ENCODE measurements at places on chromosomes 1 and 21.

GRCh38 chr1:234826352-234826751 lies 216.4 kb upstream of the IRF2BP2 start:
- no peak for DNase-seq

DNA sequence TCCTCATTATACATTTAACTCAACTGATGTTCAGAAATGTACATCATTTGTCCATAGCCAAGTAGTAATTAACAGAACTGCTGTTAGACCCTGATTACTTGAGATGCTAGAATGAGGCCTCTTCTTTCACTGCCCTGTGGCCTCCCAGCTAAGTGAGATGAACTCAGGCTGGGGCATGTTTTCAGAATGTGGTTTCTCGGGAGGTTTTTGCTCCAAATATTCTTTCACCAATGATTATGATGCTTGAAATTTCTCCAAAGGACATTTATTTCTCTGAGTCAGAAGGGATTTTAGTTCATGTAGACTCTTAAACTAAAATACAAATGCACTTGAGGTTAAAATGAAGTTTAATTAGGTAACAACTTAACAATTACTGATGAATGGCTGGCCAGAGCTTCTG lies 34.6 kb upstream of the ADAMTS5 start:
- DNase-seq: no peak

GRCh38 chr1:67880056-67880601 lies 46.9 kb upstream of the GNG12 start:
- DNase-seq: peak; percentile 66

GRCh38 chr1:221998186-221998612 lies 256.3 kb upstream of the DUSP10 start:
- peak; percentile 55 for DNase-seq

- DNase-seq: no peak
Observed at GRCh38 chr1:156942176-156942575, 21.7 kb downstream of the LRRC71 start.

- no peak for DNase-seq
Observed at GRCh38 chr1:938711-939489, 15.2 kb downstream of the SAMD11 start.

DNA sequence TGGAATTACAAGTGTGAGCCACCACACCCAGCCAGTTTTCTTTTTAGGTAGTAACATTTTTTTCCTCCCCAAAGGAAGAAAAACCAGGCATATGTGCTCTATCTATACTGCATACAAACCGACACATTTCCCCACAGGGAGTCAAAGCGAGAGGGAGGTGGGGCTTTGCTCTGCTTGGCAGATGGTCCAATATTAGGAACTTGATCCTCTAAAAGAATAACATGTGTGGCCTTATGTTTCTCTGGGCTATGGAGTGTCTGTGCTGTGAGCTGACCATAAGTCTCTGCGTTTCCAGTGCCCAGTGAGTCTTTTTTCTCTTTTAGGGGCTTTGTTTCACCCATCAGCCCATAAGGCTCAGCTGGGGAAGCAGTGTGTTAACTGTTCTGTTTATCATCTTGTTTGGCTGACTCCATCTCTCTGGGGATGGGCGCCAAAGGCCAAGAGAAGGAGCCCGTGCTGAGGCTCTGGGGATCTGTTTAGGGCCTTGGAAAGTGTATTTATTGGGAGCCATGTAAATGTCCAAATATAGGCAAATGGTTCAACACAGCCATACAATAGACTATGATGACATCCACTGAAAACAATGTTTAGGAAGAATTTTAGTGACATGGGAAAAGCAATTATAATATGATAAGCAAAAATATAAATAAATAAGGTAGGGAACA lies 20.2 kb downstream of the LMOD1 start:
- DNase-seq: peak; percentile 37

DNA sequence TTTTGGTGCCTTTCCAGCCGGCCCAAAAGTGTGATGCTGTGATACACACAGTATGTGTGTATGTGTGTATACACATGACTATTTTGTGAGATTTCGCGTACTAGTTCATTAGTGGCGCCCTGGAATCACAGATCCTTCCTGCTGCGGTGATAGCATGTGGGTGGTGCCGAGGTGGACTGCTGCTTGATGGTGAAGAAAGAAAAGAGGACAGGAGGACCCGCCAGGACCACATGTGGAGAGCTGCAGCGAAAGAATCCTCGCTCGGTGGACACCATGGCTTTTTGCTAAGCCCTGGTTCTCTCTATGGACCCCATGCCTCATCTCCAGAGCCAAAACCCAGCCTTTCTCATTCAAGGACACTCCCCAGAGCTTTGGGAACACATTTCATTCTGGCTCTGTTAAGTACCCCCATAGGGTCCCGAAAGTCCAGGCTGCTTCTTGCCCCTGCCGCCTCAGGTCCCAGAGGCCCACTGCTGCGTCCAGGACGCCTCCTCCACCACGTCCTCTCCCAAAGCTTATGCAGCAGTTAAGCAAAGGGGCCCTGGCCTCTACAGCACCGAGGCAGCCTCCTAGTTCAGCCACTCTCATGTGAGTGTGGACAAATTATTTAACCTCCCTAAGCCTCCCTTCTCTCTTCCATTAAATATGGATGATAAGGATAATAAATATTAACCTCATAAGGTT lies 32.8 kb upstream of the COX20 start:
- DNase-seq: no peak

- DNase-seq: no peak
Observed at GRCh38 chr1:192852001-192852947, 43.4 kb downstream of the RGS2 start.

GRCh38 chr1:18351735-18352134 lies 129.0 kb upstream of the KLHDC7A start:
- no peak for DNase-seq

DNA sequence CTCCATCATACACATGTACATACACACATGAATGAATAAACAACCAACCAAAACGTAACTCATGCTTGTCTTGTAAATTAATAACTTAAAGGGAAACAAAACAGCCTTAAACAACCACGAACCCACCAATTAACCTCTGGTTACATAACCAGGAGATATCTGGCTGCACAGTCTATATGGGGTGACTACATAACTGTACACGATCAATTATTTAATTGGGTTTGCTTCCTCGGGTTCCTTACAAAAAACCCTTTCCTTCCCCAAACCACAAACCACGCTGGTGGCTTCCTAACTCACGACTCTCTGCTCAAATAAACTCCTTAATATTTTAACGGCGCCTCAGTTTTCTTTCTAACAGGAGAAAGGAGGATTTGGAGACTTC lies 744 bp downstream of the ZNF670 start:
- DNase-seq: peak; percentile 32

GRCh38 chr1:218971156-218971555 lies 202.5 kb upstream of the LYPLAL1 start:
- DNase-seq: peak; percentile 10

DNA sequence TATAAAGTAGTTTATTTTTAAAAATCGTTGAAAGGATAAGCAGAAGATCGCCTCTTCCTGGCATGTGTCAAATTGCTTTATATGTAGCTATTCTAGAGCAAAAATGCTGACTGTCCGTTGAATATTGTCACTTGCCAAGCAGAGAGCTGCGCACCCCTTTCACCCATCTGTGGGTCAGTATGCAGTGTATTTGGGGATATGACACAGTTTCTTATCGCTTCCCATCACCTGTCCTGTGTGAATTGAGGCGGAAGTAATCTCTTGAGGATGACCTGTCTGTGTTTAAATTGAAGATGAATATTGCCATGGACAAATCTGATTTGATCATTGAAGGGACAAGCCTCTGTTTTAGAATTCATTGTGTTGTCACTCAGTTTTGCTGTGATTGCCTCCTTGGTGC lies 52.2 kb downstream of the POFUT2 start:
- DNase-seq: no peak

- DNase-seq: no peak
Observed at GRCh38 chr1:117672756-117673155, 66.9 kb downstream of the TENT5C start.

DNA sequence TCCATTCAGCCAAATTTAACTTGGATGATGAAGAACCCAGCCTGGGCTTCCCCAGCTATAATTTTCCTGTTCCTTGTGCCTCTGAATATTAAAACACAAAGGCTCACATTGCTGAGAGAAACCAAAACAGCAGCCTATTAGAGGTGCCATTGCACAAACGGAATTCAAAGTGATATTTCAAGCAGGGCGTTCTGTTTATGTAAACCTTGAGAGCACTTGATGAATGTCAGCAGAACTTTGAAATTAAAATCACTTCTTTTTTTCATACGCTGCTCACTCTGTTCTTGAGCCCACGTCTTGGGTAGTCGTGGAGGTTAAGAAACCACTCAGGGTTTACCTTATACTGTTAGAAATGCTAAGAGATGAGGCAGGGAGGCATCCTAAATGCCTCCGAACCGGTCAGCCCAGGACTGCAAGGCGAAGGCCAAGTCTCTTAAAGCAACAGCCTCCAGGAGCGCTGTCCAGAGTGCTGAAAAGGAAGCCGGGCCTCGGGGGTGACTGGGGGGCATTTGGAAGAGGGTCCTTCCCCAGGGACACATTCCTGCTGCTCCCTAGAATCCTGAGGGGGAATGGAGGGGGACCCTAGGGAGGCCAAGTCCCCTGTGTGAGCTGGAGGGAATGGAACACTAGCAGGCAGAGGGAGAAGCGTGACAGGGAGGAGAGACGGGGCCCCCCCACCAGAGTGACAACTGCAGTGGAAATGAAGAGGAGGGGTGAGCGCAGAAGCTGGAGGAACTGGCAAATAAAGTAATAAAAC lies 154.8 kb upstream of the VAMP3 start:
- peak; percentile 27 for DNase-seq

GRCh38 chr1:76302711-76303339 lies 228.3 kb downstream of the ST6GALNAC3 start:
- no peak for DNase-seq

GRCh38 chr21:30223596-30223995 lies 7.7 kb upstream of the CLDN8 start:
- DNase-seq: no peak

Measured in astrocyte of the spinal cord (primary cell).